ENCODE measurements at places on chromosomes 12 and 14.
A peak's percentile ranks its signal among the peaks of the same experiment; 100 is the strongest.

DNA sequence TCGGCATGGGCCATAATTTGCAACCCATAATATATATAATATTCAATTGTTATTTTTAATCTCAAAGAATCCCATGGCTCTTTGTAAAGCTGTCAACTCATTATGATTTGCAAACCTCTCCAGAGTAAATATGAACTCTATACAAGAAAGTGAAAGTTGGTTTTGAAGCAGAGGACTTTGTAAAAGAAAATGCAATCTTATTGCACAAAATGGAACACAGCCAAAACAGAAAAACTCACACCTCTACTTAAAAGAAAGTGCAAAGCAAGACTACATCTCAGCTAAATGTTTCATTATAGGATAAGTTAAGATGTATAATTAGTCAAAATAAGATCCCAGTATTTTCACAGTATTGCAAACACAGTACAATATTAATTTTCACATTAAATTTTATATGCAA lies 111.2 kb upstream of the FLRT2 start:
- no peak for DNase-seq

DNA sequence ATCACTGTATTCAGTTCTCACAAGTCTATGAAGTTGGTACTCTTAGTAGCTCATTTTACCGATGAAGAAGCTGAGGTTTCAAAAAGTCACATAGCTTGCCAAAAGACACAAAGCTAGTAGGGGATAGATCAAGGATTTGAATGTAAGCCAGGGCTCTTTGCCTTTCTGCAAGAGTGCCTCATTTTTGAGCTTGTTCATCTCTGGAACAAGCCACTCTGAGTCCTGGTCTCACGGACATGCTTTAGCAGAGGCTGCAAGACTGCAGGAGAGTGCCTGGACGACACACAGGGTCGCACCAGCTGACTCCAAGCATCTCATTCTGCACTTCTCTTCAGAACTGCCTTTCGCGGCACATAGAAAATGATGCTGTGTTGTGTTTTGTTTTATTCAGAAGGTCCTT lies 3.7 kb downstream of the NUAK1 start:
- no peak for DNase-seq

DNA sequence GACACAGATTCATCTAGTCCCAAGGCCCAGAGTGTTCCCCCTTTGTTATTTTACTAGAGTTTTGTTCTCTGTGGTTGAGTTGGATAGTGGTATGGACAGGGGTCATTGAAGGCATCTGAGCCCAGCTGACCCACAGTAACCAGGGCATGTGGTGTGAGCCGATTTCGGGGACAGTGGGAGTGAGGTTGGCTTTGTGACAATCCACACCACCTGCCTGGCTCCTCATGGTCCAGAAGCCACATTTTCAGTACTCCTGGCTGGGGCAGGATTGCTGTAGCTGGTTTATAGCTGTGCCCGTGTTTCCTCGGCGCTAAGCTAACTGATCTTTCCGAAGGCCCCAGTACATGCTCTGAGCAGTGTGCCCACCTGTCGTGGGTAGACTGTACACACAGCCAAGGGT lies 116.0 kb downstream of the TSPAN9 start:
- DNase-seq, result no peak

DNA sequence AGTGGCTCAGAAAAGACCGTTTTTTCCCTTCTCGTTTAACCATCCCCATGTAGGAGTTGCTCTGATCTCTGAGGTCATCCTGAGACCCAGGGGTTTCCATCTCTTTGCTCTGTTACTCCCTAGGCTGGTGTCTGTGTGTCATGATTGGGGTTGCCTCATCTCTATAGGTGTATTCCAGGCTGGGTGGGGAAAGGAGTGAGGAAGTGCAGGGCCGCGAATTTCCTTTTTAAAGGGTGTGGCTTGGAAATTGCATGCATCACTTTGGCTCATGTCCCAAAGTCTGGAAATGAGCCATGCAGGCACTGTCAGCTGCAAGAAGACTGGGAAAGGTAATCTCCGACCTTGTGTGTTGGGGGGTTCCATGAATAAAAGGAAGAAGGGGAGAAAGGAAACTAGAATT lies 201.9 kb downstream of the AACS start:
- no peak for DNase-seq

DNA sequence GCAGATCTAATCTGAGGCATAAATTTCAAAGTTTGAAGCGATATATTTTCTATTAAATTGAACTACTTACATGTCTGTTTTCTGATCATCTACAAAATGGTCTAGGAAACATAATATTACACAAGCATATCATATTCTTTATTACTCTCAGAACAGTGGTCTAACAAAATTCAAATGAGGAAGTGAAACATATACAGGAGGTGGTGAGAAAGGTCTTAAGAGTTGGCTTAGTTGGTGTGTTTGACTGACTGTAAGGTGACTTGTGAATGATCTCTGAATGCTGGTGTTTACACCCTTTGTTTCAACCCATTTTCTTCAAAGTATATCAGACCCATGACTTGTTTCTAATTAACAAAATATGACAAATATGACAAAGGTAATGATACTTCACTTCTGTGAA lies 1156.8 kb downstream of the SLC16A7 start:
- DNase-seq, result no peak

DNA sequence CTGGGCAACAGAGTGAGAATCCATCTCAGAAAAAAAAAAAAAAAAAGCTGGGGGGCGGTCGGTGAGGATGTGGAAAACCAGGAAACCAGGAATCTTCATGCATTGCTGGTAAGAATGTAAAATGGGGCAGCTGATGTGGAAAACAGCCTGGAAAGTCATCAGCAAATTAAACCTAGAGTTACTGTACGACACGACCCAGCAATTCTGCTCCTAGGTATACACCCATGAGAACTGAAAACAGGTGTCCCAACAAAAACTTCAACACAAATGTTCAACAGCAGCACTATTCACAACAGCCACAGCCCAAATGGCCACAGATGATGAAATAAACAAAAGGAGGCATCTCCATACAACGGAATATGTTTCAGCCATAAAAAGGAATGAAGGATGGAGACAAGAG lies 97.3 kb downstream of the NCOR2 start:
- no peak for DNase-seq

DNA sequence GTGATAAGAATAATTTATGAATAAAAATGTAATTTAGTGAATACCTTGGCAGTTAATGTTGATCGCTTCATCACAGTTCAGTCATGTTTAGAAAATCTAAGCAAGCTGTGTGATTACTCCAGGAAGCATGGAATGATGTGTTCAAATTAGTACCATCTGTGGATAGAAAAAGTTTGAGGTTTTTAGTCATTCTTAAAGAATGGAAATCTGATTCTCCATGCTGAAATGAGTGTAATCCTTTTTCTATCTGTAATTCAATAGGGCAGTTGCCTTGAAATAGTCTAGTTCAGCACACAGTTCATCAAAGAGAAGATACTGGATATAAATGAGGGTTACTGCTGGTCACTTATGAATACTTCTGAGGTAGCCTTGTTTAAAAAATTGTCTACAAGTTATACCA lies 127.2 kb upstream of the MYF6 start:
- DNase-seq, result no peak

- peak; percentile 58 for DNase-seq
These were observed 8.1 kb upstream of the RNF34 start for GRCh38 chr12:121391619-121392324.

- DNase-seq, result peak; percentile 68
These were observed 98.4 kb downstream of the APAF1 start for GRCh38 chr12:98743362-98743953.

DNA sequence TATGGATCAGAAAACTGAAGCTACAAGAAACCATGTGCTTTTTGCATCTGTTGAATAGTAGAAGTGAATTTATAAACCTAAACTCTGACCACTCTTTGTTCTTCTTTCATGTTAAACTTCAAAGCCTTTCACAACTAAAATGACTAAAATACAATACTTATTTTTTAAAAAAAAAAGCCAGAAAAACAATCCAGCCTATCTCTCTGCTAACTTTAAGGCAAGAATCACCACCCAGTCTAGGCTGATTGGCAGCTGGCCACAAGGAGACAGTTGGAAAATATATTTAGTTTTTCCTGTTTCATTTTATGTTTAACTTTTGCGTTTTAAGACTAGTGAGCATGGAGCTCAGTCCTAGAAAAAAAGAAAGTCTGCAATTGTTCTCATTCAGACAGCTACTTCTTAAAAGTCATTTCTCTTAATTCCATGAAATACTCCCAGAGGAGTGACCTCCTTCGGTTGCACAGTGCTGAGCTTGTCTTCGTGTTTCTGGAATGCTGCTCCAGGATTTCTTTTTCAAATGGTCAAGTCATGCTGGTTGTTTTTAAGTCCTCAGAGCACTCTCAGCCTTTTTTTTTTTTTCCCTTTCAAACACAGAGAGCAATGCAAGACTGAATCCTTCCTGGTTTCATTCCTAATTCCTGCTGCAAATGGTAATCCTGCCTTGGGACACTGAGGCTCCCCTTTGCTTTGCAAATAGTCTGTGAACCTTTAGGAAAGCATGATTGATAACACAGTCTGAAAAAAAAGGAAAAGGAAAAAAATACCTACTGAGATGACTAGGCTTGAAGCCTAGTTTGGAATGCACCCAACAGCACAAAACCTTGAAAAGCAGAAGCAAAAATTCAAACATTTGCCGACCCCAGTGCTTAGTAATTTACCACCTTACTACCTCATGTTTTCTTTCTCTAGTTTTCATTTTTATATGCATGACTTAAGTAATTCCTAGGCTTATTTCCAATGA lies 233.3 kb upstream of the DAAM1 start:
- no peak for DNase-seq

DNA sequence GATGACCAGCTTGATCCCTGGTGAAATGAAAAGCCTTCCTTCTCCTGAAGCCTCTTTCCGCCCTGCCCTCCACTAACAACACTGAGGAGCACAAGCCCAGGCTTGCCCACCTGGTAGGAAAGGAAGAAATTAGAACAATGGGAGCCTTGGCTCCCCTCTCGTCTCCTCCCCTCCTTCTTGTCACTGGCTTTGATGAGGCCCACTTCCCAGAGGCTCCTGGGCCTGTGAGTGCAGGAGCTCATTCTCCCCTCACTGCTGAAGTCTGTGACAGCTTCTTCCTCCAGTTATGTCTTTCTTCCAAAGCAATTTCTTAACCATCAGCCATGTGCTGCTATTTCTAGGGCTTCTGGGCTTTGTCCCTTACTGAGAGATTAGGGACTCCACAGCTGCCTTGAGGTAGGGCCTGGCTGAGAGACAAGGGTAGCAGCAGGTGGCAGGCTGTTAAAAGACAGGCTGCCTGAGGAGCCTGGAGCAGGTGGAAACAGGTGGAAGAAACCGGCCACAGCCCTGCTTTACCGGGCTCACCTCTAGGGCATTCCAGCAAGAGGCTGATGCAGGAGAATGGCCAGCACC lies 53.6 kb upstream of the SRSF5 start:
- DNase-seq, result no peak

- DNase-seq, result peak; percentile 7
These were observed 47.7 kb upstream of the ERGIC2 start for GRCh38 chr12:29428633-29429032.

DNA sequence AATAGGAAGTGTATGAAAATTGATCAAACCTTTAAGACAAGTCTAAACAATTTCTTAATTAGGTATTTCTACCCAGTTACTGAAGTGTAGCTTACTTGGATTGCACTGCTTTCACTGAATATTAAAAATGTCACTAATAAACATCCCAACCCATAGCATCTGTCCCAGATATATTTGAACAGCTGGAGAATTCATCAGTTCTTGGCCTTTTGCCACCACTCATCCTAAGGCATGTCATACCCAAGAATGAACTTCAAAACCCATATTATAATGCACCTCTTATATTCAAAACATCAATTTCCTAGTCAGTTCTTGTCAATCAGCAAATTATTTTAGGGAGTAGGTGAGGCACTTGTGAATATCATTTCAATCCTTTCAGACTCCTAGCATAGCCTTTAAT lies 392.3 kb downstream of the PAWR start:
- DNase-seq, result no peak

- DNase-seq, result no peak
These were observed 19.7 kb downstream of the VEZT start for GRCh38 chr12:95237315-95237714.

DNA sequence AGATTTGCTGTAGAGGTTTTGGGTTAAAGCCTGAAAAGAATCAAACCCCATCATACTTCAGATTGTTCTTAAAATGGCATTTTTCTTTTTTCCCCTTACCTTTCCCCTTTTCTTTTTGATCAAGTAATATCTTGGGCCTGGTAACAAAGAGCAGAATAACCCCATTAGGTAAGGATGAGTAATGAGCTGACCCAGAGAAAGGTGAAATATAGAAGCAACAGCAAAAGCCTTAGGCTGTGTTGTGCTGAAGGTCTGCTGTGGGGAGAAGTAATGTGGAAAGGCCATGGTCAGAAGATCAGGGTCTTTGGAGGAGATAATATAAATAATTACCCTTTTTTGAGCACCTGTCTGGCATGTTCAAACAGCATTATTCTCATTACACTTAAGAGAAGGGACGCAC lies 42.3 kb downstream of the MIA2 start:
- no peak for DNase-seq

DNA sequence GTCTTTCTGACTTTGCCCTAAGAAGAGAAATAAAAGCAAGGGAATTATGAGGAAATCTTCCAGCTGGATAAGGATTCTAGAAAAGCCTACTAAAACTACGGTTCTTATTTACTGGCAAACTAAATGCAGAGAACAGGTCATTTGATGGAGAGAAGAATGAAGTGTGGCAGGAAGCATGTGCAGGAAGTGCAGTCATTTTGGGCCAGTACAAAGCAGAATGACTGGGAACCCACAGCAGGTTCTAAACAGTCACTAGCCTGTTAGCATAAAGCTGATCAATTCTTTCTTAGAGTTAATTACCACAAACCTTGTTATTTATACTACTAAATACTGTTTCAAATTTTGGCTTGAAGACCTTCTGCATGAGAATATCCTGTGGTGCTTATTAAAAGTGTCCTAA lies 36.7 kb downstream of the CFAP54 start:
- DNase-seq, result no peak

- no peak for DNase-seq
These were observed 240.8 kb upstream of the TMPO start for GRCh38 chr12:98274430-98275130.

- no peak for DNase-seq
These were observed 27.1 kb upstream of the OXA1L start for GRCh38 chr14:22739423-22739822.

DNA sequence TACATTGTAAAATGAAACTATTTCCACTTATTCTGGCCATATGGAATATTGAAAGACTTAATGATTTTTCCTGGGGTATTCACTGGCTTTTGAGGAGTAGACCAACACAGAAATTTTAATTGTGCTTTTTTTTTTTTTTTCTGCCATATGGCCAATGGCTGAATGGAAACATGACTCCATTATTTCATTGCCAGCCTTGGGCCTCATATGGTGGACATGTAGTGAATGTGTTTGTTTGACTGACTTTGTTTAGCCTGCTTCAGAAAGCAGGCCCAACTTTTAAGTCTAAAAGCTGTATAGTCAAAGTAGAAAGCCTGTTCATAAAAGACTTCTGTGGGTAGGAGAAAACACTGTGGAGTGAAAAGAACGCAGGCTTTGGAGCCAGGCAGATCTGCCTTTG lies 2.4 kb downstream of the GNG2 start:
- no peak for DNase-seq

- peak; percentile 21 for DNase-seq
These were observed 52.4 kb upstream of the CAPRIN2 start for GRCh38 chr12:30806989-30807694.

GRCh38 chr12:8120072-8120713 lies 3.2 kb upstream of the CLEC4A start:
- DNase-seq, result no peak
